ENCODE measurements at places on chromosomes 6 and 20.

GRCh38 chr6:11648889-11649288 lies 111.3 kb downstream of the TMEM170B start:
- no peak for DNase-seq

DNA sequence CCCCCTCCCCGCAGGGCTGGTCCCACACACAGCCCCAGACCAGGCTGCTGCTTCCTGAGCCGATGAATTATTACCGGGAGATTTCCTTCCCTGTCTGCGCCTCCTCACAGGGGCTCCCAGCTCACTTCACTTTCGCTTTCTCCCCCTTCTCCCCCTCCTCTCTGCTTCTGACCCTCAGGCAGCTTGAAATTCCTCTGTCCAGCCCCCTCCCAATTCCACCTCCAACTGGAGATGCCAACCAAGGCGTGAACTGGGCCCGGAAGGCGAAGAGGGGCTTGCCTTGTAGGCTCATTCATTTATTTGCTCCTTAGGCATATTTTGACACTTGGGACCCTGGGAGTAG lies 1.7 kb upstream of the TCF15 start:
- no peak for DNase-seq

DNA sequence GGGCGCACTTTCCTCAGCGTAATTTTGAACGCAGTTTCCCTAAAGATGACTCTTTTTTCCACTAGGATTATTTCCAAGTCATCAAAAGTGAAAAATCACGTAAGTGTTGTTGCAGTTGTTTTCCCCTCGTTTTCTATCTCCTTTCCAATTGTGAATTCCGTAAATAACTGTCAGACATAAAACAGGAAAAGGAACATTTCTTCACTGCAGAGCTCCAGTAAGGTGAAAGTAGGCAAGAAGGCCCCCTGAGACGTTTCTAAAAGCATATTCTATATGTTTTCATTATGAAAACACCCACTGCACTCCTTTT lies 17.8 kb downstream of the HIVEP2 start:
- DNase-seq = no peak

DNA sequence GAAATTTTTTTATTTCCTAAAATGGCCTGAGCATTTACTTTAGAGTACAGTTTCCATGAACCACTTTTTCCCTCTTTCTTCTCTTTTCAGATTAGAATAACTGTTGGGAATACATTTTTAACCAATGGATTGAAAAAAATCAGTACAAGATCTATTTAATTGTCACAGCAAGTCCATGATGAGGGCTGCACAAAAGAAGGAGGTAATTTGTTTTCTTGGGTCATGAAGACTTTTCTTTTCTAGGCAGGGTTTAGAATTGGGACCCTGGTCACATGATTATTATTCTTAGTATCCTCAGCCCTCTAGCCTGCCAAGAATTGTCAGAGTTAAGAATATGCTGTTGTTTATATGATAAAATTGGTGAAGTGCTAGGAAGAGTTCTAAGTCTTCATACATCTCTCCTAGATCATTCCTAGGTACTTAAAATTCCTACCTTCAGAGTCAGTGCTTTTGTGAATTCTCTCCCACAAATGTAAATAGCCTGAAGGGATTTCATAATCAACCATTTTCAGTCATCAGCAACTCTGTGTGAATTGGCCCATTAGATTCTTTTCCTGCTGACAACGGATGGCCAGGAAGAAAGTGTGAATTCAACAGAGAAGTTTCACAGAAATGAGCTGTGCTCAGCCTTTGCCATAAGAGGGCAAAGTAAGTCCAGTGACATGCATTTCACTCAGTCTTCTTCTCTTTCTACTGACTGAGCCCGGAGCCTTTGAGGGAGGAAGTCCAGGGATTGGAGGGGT lies 32.4 kb upstream of the TPBG start:
- no peak for DNase-seq

DNA sequence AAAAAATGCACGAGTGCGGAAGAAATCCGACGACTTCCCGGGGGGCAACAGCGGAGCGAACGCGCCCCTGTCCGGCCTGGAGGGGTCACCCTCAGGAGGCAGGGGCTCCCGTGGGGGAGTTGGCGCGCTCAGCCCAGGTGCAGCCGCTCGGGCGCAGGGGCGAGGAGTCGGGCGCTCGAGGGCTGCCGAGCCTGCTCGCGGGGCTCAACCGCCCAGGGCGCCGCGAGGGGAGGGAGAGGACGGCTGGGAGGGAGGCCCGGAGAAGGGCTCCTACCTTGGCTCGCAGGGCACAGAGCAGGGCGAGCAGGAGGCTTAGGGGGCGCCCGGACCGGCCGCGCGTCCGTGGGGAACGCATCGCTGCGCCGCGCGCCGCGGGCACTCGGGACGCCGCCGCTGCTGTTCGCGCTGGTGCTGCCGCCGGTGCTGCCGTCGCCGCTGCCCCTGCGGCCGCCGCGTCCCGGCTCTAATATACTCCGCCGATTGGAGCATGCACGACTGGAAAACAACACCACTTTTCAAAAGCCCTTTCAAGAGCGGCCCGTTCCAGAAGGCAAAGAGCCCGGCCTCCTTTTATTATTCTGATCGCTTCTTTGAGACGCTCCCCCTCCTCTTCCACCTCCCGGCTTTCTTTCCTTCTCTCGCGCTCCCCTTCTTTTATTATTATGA lies 490 bp downstream of the JAG1 start:
- DNase-seq = no peak

GRCh38 chr6:152496731-152497130 lies 140.4 kb downstream of the SYNE1 start:
- DNase-seq = no peak

DNA sequence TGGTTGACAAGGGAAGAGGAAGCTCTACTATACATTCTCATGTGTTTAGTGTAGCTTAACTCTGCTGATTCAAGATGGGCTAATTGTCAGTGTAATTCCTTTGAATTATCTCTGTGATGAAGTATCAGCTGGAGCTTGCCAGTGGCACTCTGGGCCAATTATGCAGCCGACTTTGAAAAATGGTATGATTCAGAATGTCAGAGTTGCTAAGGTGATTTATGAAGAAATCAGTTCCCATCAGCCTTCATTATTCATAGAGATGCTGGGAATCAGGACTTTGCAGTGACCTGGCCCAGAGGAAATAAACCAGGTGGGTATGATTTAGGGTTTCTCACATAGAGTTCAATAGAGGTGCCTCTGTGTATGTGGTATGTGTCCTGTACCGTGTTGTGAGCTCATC lies 33.4 kb downstream of the KCNS1 start:
- DNase-seq = no peak

DNA sequence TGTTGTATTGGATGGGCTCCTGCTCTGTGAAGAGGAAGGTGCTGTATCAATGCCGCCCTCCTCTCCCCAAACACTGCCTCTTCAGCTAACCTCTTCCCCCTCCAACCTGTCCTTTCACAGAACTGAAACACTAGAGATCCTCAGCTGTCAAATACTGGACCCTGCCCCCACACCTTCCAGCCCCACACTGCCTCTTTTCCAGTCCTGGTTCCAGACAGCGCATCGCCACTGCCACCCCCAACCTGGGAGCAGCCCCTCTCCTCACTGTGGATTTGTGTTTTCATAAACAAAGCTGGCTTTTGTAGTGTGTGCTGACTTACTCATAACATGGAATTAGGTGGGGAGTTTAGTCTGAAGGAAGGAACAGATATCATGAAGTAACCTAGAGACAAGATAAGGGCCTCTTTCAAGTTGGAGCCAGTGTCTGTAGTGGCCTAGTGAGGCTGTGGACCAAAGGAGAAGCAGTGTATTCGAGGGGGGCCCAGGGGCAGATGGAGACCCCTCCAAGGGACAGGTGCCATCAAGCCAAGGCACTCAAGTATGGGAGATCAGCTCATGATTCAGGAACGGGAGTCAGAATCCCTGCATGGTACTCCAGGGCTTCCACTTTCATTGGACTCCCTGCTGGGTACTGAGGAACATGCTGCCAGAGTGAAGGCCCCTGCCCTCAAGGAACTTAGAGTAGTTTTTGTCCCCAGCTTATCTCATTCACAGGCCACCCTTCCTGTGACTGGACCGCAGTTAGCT lies 2.1 kb downstream of the SCUBE3 start:
- no peak for DNase-seq

- no peak for DNase-seq
These were observed 102.2 kb downstream of the BACH2 start for GRCh38 chr6:90194371-90194841.

GRCh38 chr6:167933290-167933689 lies 64.2 kb upstream of the KIF25 start:
- no peak for DNase-seq

GRCh38 chr6:100023798-100024197 lies 29.8 kb upstream of the MCHR2 start:
- no peak for DNase-seq

DNA sequence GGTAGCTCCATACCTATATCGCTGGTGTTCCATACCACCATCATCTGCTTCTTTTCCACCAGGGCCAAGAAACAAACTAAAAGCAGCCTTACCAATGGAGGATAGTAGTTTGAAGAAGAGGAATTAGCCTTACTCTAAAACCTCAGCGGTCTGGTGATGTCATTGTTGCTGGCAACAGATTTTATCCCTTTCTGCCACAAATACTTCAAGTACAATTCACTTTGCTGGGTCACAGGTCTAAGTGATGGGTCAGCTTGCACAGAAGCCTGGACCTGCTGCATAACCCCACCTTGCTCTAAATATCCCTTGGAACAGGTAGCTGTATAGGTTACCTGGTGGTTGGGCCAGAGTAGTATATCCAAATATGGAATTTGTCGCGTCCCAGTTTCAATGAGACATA lies 53.2 kb upstream of the THEMIS start:
- no peak for DNase-seq

DNA sequence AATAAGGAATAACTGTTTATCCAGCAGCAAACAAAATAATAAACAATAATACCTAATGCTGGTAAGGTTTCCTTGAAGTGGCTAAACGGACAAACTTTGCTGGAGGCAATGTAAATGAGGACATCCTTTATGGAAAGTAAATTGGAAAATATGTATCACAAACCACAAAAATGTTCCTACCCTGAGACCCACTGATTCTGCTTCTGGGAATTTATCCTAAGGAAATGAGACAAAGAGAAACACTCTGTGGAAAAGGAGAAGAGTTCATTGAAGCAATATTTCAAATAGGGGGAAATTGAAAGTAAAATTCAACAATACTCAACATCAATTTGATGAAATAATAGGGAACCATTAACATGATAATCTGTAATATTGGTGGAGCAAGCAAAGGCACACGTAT lies 37.9 kb downstream of the MAFB start:
- DNase-seq = no peak

DNA sequence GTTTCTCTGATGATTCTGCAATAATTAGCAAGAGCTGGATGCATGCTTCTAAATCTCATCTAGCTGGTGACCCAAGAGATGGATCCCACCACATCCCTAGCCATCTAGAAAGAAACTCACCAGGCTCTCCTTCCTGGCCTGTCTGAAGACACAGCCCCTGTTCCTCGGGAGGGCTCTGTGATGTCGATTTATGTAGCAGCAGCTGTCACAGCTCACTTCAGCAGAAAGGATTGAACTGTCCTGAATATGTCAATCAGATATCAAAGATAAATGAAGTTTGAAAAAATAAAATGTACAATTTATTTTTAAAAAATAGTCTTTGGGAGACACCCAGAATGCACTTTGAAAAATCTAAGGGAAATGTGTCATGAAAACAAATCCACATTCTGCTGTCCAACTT lies 67.3 kb upstream of the TSHZ2 start:
- no peak for DNase-seq

DNA sequence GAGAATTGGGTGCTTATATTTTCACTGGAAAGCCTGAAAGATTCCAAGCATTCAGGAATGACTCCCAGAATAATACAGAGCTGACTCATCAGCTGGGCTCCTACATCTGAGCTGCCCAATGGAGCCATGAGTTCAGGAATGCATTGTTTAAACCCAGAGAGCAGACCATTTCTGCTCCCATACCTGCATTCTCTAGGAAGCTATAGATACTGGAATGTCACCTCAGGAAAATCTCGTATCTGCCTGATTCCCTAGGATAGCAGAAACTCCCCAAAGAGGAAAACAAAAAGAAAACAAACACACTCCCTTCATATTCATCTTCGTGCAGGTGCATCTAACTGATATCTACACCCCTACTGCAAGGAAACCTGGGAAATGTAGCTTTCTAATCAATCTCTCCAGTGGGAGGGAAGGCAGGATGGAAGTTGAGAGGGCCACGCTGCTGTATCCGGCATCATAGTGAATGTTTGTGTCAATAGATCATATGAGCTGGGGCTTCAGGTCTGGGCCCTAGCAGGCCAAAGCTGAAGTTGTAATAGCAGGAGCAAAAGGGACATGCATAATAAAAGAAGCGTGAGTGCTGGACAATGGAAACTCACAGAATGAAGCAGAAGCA lies 8.2 kb upstream of the SLC2A12 start:
- DNase-seq = no peak

- DNase-seq = no peak
These were observed 27.7 kb downstream of the ME1 start for GRCh38 chr6:83403191-83403590.

DNA sequence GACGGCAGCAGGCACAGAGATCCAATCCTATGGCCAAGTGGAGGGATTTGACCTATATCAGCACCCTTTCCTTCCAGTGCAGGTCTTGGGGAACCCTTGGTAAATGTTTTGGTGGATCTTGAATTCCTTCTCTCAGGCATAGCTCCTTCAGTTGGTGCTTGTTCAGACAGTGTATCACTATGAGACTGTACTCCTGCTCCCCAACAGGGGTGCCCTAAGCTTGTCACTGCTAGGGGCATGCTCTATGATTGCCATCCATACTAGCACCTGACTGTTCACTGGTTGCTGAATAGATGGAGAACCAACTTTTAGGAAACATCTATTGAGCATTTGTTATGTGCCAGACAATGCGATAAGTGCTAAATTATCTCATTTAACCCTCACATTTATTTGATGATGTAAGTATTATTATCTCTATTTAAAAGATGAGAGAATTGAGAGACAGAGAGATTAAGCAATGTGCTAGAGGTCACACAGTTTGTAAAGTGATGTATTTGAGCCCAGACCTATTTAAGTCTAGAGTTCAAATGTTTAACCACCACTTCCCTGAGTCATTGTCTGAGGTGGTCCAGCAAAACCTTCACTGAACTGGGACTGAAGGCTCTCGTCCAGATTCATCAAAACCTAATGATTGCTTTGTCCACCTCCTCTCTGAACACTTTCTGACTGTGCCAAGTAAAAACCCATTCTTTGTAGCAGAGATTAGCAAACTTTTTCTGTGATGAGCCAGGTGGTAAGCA lies 34.3 kb downstream of the ADGRF1 start:
- no peak for DNase-seq

DNA sequence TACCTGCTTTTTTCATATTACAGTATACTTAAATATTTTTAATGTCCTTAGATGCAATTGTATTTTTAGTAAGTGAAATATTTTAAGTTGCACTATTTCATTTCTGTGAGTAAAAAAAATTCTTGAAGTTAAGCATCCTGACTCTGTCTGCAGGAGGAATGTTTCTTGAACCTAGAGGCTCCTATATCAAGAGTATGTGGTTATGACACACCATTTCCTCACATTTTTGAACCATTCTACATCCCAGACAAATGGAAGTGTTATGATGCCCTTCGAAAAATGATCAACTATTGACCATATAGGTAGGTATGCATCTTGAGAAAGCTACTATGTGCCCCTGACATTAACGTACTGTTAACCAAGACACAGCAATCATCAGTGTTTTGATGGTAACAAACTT lies 237.0 kb downstream of the BCKDHB start:
- DNase-seq = no peak
